CD14-positive monocyte (primary cell): ENCODE measurements at places on chromosomes 7 and 10.
A peak's percentile ranks its signal among the peaks of the same experiment; 100 is the strongest.

DNA sequence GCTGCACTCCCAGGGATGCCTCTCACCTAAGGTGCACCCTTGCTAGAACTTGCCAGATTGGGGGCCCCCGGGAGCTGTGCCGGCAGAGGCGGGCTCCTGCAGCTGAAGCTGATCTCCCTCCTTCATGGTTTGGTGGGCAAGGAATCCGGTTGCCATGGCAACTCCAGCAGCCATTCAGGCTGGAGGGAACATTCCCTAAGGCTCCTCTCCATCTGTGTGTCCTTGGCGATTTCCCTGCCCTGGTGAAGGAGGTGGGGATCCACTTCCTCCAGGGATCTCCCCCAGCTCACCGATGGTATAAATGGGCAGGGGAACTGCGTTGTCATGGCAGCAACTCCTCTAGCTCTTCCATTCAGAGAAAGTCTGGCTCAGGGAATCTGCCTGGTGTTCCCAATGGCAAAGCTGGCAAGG lies 49.6 kb upstream of the GPR158 start:
- H3K4me1 ChIP-seq = no peaks in the 10 kb centered on the region
- H3K36me3 ChIP-seq = no peaks in the 10 kb centered on the region
- DNase-seq = no peak
- H3K27ac ChIP-seq = no peak overlapping the region
- H3K4me3 ChIP-seq = no peak overlapping the region

- H3K4me1 ChIP-seq = no peaks in the 10 kb centered on the region
- no peak overlapping the region for H3K27ac ChIP-seq
- H3K27me3 ChIP-seq = no peaks in the 10 kb centered on the region
- H3K36me3 ChIP-seq = no peaks in the 10 kb centered on the region
- DNase-seq = no peak
- no peak overlapping the region for H3K4me3 ChIP-seq
Observed at GRCh38 chr10:121092720-121093095, 241.5 kb downstream of the WDR11 start.

- no peaks in the 10 kb centered on the region for H3K27me3 ChIP-seq
- DNase-seq = no peak
- no peaks in the 10 kb centered on the region for H3K4me1 ChIP-seq
- no peaks in the 10 kb centered on the region for H3K36me3 ChIP-seq
Observed at GRCh38 chr7:1278543-1278942, 45.9 kb downstream of the UNCX start.

- no peaks in the 10 kb centered on the region for H3K27me3 ChIP-seq
- no peaks in the 10 kb centered on the region for H3K36me3 ChIP-seq
- H3K4me1 ChIP-seq = peaks cover 5% of the 10 kb centered on the region
- H3K27ac ChIP-seq = no peak overlapping the region
- peak; percentile 55 for DNase-seq
- no peak overlapping the region for H3K4me3 ChIP-seq
Observed at GRCh38 chr10:93288679-93289634, 193.2 kb downstream of the MYOF start.

- no peaks in the 10 kb centered on the region for H3K4me1 ChIP-seq
- peaks cover 54% of the 10 kb centered on the region for H3K27me3 ChIP-seq
- H3K4me3 ChIP-seq = no peak overlapping the region
- H3K36me3 ChIP-seq = no peaks in the 10 kb centered on the region
Observed at GRCh38 chr10:93995182-93995581, 1.5 kb downstream of the PLCE1 start.

DNA sequence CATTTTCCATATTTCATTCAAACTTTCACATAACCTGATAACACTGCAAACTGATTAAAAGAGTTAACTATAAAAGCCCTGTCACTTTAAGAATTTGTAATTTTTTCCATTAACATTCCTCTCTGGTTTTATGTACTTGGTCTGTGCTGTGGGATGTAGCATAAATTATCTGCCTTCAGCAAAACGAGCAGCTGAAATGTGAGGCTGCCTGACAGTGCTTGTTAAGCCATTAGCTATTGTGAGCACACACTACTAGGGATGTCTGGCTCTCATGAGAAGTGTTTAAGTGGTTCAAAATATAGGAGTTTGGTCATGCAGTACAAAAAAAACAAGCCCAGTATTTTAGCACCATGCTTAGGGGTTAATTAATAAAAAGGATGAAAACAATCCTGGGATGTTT lies 63.0 kb downstream of the HOXA1 start:
- H3K27ac ChIP-seq = no peak overlapping the region
- H3K4me1 ChIP-seq = peaks cover 13% of the 10 kb centered on the region
- H3K4me3 ChIP-seq = no peak overlapping the region
- no peaks in the 10 kb centered on the region for H3K27me3 ChIP-seq

GRCh38 chr7:66442385-66442784 lies 186.3 kb upstream of the KCTD7 start:
- no peaks in the 10 kb centered on the region for H3K36me3 ChIP-seq
- H3K27me3 ChIP-seq = no peaks in the 10 kb centered on the region
- no peaks in the 10 kb centered on the region for H3K4me1 ChIP-seq
- no peak overlapping the region for H3K27ac ChIP-seq
- no peak for DNase-seq

DNA sequence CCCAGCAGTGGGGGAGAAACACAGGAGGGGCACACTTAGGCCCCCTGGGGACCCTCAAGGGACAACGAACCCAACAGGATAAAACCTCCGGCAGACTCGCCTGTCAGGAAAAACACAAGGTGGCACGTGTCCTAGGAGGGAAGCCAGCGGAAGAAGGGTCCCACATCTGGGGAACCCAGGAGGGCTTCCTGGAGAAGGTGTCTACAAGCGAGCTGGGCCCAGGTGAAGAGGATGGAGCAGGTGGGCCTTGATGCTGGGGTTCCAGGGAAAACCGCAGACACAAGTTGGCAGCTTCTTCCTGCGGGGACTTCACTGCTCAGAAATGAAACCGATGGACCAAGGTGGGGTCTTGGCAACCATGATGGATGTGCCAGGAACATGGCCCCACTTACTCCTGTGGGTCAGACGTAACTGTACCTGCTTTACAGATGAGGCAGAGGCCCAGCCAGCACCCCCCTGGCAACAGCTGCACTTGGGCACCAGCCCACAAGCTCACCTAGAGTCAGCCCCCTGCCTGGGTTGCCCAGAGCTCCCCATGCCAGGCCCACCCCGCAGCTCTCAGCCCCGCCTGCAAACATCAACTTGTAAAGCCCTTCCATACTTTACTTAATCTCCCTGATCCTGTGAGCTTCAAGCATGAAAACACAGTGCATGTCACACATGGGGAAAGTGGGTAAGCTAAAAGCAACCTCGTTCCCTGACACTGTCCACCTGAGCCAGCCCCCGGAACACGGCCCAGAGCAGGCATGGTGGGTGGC lies 225.0 kb downstream of the ELFN1 start:
- H3K27me3 ChIP-seq = no peaks in the 10 kb centered on the region
- H3K36me3 ChIP-seq = peaks cover 71% of the 10 kb centered on the region
- H3K4me1 ChIP-seq = no peaks in the 10 kb centered on the region
- no peak for DNase-seq

DNA sequence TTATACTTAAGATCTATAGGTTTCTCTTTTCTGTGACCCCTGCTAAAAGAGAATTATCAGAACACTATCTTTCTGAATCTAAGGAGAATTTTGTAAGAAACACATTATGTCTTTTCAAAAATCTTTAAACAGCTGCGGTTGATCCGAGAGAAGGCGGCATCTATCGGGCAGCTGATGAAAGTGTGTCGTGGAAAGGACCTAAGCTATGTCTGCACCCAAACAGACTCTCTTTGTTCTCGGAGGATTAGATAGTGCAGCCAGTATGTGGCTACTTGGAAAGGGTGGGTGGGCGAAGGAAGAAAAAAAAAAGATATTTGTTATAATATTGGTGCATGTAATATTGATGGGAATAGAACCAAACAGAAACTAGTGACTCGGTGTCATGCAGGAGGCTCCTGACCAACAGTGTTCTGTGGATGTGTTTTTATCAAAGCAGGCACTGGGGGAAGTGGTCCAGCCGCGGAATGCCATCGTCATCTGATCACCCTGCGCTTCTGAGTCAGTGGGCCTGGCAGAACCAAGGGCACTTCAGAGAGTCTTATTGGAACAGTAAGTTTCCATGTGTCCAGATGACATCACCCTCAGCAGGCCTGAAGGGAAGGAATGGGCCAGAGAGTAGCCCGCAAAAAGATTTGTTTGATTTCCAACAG lies 509.7 kb upstream of the AKR1E2 start:
- H3K4me3 ChIP-seq = no peak overlapping the region
- H3K27me3 ChIP-seq = no peaks in the 10 kb centered on the region
- no peaks in the 10 kb centered on the region for H3K36me3 ChIP-seq
- no peaks in the 10 kb centered on the region for H3K4me1 ChIP-seq
- DNase-seq = no peak
- no peak overlapping the region for H3K27ac ChIP-seq

- H3K27ac ChIP-seq = no peak overlapping the region
- H3K36me3 ChIP-seq = no peaks in the 10 kb centered on the region
- DNase-seq = no peak
- H3K4me3 ChIP-seq = no peak overlapping the region
Observed at GRCh38 chr10:34587002-34587679, 228.0 kb downstream of the PARD3 start.

DNA sequence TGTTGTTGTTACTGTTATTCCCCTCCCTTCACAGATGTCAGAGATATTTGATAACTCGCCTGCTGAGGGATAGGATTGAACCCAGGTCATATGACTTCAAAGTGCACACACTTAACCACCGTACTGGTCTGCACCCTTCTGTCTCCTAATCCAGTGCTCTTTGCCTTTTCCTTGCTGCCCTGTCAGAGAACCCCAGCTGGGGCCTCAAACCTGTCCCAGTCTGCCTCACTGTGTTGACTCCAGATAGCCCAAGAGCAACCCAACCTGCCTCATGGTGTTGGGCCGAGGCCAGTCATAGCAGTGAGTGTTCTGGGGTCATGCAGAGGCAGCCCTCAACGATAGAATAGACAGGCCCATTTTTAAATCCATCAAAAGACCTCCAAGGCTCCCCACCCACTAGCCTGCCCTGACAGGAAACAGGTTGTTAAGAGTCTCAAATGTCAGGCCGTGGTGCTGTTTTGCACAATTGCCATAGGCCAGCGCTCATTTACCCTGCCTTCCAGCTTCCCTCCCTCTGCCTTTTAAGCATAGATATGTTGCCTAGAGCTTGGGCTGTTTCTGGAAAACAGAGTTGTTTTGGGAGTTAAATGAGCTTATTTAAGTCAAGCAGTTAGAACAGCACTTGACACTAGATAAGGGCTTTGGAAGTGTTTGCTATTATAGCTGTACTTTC lies 37.0 kb upstream of the PDCD4 start:
- DNase-seq = no peak
- H3K27me3 ChIP-seq = no peaks in the 10 kb centered on the region
- no peaks in the 10 kb centered on the region for H3K36me3 ChIP-seq
- H3K4me1 ChIP-seq = peaks cover 5% of the 10 kb centered on the region
- no peak overlapping the region for H3K4me3 ChIP-seq

- no peak overlapping the region for H3K4me3 ChIP-seq
- peaks cover 4% of the 10 kb centered on the region for H3K4me1 ChIP-seq
- no peak overlapping the region for H3K27ac ChIP-seq
Observed at GRCh38 chr7:50367100-50367499, 62.6 kb downstream of the IKZF1 start.

DNA sequence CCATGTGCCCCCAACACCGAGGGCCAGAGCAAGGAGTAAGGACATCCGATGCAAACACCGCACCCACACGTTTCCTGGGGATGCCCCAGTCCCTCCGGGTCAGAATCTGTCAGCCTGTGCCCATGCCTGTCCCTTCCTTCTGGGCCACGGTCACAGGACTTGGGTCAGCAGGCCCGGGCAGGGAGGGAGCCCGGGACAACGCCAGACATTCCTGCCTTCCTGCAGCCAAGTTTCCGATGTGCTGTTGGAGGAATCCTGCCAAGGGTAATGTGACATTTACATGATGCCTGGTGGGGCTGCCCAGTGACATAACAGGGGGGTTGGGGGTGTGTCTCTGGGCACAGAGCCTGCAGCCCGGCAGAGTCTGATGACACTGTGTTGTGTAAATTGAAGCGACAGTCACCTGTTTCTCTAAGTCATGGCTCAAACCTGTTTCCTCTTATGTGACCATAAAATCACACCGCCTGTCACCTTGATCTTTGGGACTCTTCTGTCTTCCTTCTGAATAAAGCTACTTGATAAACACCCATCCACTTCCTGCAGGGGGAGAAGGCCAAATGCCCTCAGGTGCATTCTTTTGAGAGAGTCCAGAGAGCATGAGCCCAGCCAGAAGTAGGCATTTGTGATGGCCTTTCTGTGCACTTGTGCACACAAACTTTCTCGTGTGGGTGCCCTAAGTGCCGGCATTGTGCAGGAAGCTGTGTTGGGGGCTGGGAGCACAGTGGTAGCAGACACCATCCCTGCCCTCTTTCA lies 175.3 kb upstream of the RHEB start:
- H3K27ac ChIP-seq = no peak overlapping the region
- no peaks in the 10 kb centered on the region for H3K27me3 ChIP-seq
- no peak overlapping the region for H3K4me3 ChIP-seq
- H3K4me1 ChIP-seq = peaks cover 15% of the 10 kb centered on the region
- peaks cover 39% of the 10 kb centered on the region for H3K36me3 ChIP-seq

DNA sequence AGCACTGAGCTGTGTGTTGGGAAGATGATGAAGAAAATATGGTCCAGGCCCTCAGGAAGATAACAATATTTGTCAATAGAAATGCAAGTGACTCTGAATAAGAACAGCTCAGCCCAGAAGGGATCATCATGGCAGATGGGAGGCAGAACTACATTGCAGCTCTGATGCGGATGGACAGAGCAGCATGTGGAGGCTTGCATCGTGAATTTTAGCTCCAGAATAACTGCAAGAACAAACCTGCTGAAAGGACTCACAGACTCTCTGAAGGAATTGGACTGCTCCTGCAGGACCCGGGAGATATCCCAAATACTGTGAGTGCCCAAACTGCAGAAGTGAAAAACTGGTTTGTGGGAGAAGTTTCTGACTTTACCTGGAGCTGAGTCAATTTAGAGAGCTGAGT lies 80.6 kb upstream of the LAMB4 start:
- H3K36me3 ChIP-seq = no peaks in the 10 kb centered on the region
- DNase-seq = no peak
- H3K4me1 ChIP-seq = no peaks in the 10 kb centered on the region
- no peak overlapping the region for H3K27ac ChIP-seq
- H3K27me3 ChIP-seq = no peaks in the 10 kb centered on the region

- H3K4me3 ChIP-seq = peak within 1 kb of the TSS; percentile 31
- H3K36me3 ChIP-seq = no peaks in the 10 kb centered on the region
- H3K27me3 ChIP-seq = no peaks in the 10 kb centered on the region
- peaks cover 33% of the 10 kb centered on the region for H3K4me1 ChIP-seq
- no peak for DNase-seq
- peak within 1 kb of the TSS; percentile 40 for H3K27ac ChIP-seq
Observed at GRCh38 chr7:31687024-31687748, at the start of gene PPP1R17. TSS of gene PPP1R17 (plus strand) at chr7:31687215. CDS start at chr7:31692442, 5,227 bp downstream.

GRCh38 chr7:152710153-152710442 lies 34.2 kb upstream of the XRCC2 start:
- H3K4me1 ChIP-seq = peaks cover 5% of the 10 kb centered on the region
- H3K27me3 ChIP-seq = no peaks in the 10 kb centered on the region
- no peak overlapping the region for H3K27ac ChIP-seq
- DNase-seq = no peak
- H3K4me3 ChIP-seq = no peak overlapping the region

- H3K27ac ChIP-seq = no peak overlapping the region
- no peaks in the 10 kb centered on the region for H3K36me3 ChIP-seq
- no peak for DNase-seq
- no peaks in the 10 kb centered on the region for H3K4me1 ChIP-seq
- no peak overlapping the region for H3K4me3 ChIP-seq
- H3K27me3 ChIP-seq = no peaks in the 10 kb centered on the region
Observed at GRCh38 chr7:78970440-78970916, 483.0 kb downstream of the MAGI2 start.
